Lung (tissue), 17 donors: ENCODE measurements at places on chromosomes 7 and 10. TPM values are rescaled to one million over a fixed set of nuclear protein-coding genes. Genes with fewer than 3 reads are reported as not detected.

GRCh38 chr7:101783381-101784181 is 33.8 kb upstream of the CUX1 start:
- DNase-seq, result no peak

- DNase-seq, result no peak
Observed at GRCh38 chr7:124552217-124552616, 213.4 kb downstream of the GPR37 start.

Gene C10orf105
- total RNA-seq, result 0.14 TPM

Gene PLXDC2
- 61.9 TPM for total RNA-seq

GRCh38 chr7:69677054-69677852 is 79.0 kb downstream of the AUTS2 start:
- no peak for DNase-seq
